HCT116 (cell line): ENCODE measurements at places on chromosomes 11 and 22.

- DNase-seq, result no peak
Observed at GRCh38 chr11:43921561-43922294, 20.7 kb upstream of the C11orf96 start.

GRCh38 chr11:47477323-47477722 lies 28.4 kb upstream of the RAPSN start:
- no peak for DNase-seq

- DNase-seq, result peak; percentile 22
Observed at GRCh38 chr11:43790444-43790794, 90.2 kb upstream of the ALKBH3 start.

DNA sequence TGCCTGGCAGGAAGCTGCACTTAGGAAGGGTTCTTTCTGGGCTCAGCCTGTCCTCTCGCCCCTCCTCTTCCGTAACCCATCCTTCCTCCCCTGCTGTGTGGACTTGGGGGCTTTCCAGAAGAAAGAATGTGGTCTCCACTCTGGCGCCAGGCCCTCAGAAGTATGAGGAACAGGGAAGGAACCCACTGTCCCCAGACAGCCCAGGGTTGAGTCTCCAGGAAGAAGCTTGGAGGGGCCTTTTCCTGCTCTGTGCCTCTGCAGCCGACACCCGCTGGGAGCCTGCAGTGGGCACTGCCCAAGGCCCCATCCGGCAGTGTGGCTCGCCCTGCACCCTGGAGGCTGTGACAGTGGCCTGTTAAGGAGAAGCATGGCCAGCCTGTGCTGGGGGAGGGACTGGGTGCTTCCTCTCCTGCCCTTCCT lies 112.6 kb downstream of the ST3GAL4 start:
- DNase-seq, result no peak
